ENCODE measurements at places on chromosomes 11 and 22. TPM values are rescaled to one million over a fixed set of nuclear protein-coding genes. Genes with fewer than 3 reads are reported as not detected.

DNA sequence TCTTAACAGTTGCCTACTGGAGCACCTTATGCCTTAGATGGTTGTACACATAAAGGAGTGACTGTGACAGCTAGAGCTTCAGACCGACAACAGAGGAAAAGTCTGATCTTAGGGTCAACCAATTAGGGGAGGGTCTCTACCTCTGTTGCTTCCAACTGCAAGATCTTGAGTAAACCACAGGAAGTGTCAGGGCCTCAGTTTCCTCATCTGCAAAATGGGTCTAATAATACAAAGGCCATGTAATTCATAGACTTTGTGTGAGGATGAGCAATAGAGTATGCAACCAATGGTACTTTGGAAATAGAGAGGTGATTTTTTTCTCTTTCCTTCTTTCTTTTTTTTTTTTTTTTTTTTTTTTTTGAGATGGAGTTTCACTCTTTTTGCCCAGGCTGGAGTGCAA is 16.4 kb upstream of the ANO1 start:
- peaks cover 20% of the 10 kb centered on the region for H3K27me3 ChIP-seq
- H3K27ac ChIP-seq = no peak overlapping the region
- H3K36me3 ChIP-seq = no peaks in the 10 kb centered on the region
- DNase-seq = no peak

GRCh38 chr11:77589181-77589520 is 602 bp upstream of the AQP11 start:
- H3K36me3 ChIP-seq = no peaks in the 10 kb centered on the region
- 0 out of 2 replicates have a peak, but pooled peaks cover 8% of the 10 kb centered on the region for H3K4me1 ChIP-seq
- no peak overlapping the region for H3K27ac ChIP-seq
- no peak for DNase-seq
- H3K27me3 ChIP-seq = no peaks in the 10 kb centered on the region

DNA sequence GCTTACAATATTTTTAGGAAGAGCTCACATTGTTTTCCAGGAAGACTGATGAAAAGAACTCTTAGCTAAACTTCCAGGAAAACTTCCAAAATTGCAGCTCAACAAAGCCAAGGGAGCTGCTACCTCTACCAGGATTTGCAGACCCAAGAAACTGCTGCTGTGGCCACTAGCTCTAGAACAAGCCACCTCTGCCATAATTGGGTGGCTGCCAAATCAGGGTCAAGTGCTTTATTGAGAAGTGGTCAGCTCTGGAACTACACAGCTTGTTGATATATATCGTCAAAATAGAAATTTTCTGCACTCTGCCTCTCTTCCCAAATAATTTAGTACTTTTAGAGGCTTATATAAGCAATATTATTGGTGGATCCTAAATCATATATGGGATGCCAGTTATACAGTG is 371.8 kb upstream of the CHORDC1 start:
- H3K27ac ChIP-seq = no peak overlapping the region
- no peak overlapping the region for H3K4me3 ChIP-seq
- H3K36me3 ChIP-seq = no peaks in the 10 kb centered on the region
- DNase-seq = no peak

DNA sequence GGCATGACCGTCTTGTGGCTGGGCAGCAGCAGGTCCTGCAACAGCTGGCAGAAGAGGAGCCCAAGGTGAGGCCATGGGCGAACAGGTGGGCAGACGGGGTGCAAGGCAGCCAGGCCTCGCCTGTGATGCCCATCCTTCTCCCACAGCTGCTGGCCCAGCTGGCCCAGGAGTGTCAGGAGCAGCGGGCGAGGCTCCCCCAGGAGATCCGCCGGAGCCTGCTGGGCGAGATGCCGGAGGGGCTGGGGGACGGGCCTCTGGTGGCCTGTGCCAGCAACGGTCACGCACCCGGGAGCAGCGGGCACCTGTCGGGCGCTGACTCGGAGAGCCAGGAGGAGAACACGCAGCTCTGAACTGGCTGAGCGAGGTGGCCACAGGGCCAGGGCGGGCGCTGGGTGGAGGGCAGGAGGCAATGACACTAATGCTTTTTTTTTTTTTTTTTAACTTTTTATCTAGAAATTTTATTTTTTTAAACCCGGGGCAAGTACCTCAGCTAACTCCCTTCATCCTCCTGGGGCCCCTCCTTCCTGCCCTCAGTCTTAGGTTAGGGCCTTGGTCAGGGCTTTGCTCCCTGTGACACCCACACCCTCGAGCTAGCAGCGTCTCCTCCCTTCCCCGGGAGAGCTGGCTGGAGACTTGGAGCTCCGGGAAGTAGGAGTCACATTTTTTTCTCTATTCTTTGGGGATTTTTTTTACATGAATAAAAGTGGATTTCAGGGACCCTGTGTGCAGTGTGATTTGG is 16.0 kb downstream of the PLCB3 start:
- H3K4me3 ChIP-seq = no peak overlapping the region
- no peaks in the 10 kb centered on the region for H3K27me3 ChIP-seq
- peak overlapping the region; percentile 83 for H3K27ac ChIP-seq
- H3K36me3 ChIP-seq = peaks cover 7% of the 10 kb centered on the region
- peaks cover 23% of the 10 kb centered on the region for H3K4me1 ChIP-seq

- H3K27ac ChIP-seq = no peak overlapping the region
- no peak overlapping the region for H3K4me3 ChIP-seq
- peaks cover 7% of the 10 kb centered on the region for H3K27me3 ChIP-seq
- DNase-seq = no peak
- no peaks in the 10 kb centered on the region for H3K4me1 ChIP-seq
Measured at GRCh38 chr11:8329847-8330361, 66.2 kb upstream of the LMO1 start.

DNA sequence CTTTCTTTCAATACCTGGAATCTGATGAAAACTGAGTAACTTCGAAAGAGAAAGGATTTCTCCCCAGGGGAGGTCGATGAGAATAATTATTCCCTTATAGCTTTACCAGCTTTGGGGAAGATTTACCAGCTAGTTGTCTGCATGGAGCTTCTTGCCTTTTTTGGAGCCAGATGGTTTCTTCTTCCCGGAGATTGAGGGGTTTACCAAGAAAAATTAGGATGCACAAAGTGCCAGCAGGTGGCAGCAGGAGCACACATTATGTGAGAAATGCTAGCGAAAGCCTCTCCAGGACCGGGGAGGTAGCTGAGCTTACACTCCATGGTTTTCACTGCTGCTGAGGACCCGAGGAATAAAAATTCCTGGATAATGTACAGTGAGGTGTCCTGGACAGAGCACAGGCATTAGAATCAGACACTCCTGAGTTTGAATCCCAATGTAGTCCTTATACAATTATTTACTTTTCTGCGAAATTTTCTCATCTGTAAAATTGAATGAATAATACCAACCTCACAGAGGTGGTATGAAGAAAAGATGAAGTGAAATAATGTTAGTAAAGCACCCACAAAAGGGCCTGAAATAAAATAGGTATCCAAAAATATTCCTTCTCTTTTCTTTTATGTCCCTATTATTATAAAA is 46.0 kb upstream of the PARVA start:
- H3K27ac ChIP-seq = no peak overlapping the region
- H3K4me3 ChIP-seq = no peak overlapping the region
- no peaks in the 10 kb centered on the region for H3K36me3 ChIP-seq
- H3K4me1 ChIP-seq = peaks cover 14% of the 10 kb centered on the region

Gene TH
- total RNA-seq = not detected
